ENCODE measurements at places on chromosomes 16 and 17. TPM values are rescaled to one million over a fixed set of nuclear protein-coding genes. Genes with fewer than 3 reads are reported as not detected.

GRCh38 chr16:67841816-67842508, at the start of gene THAP11:
Gene THAP11, plus strand, starts transcription at chr16:67842320. Its CDS starts 235 bp downstream, at chr16:67842555.
- DNase-seq = peak; percentile 97
- no peaks in the 10 kb centered on the region for H3K27me3 ChIP-seq
- no peaks in the 10 kb centered on the region for H3K36me3 ChIP-seq

- H3K27ac ChIP-seq = peak overlapping the region; percentile 39
- H3K36me3 ChIP-seq = no peaks in the 10 kb centered on the region
- H3K27me3 ChIP-seq = no peaks in the 10 kb centered on the region
- H3K4me3 ChIP-seq = no peak overlapping the region
- peak; percentile 63 for DNase-seq
These were observed 214.1 kb downstream of the SEC14L1 start for GRCh38 chr17:77354670-77355455.

GRCh38 chr17:64130559-64131001, 636 bp upstream of the ERN1 start:
- peaks cover 5% of the 10 kb centered on the region for H3K4me1 ChIP-seq
- no peaks in the 10 kb centered on the region for H3K27me3 ChIP-seq
- DNase-seq = peak; percentile 53
- no peaks in the 10 kb centered on the region for H3K36me3 ChIP-seq
- peak overlapping the region; percentile 89 for H3K27ac ChIP-seq

GRCh38 chr17:72804949-72805707, 287.4 kb downstream of the SLC39A11 start:
- H3K27me3 ChIP-seq = no peaks in the 10 kb centered on the region
- H3K27ac ChIP-seq = no peak overlapping the region
- H3K4me3 ChIP-seq = no peak overlapping the region
- DNase-seq = no peak
- H3K36me3 ChIP-seq = no peaks in the 10 kb centered on the region

The SLC2A4 gene
- 1.9 TPM for total RNA-seq

- H3K4me3 ChIP-seq = no peak overlapping the region
- H3K27me3 ChIP-seq = peaks cover 33% of the 10 kb centered on the region
- peaks cover 8% of the 10 kb centered on the region for H3K4me1 ChIP-seq
- H3K36me3 ChIP-seq = no peaks in the 10 kb centered on the region
- H3K27ac ChIP-seq = no peak overlapping the region
- DNase-seq = no peak
These were observed 4.1 kb downstream of the MMP25 start for GRCh38 chr16:3050487-3050886.

GRCh38 chr16:57770361-57770760, 31.9 kb downstream of the KIFC3 start:
- H3K27me3 ChIP-seq = no peaks in the 10 kb centered on the region
- DNase-seq = no peak
- H3K4me3 ChIP-seq = no peak overlapping the region
- H3K27ac ChIP-seq = no peak overlapping the region
- no peaks in the 10 kb centered on the region for H3K4me1 ChIP-seq

- no peaks in the 10 kb centered on the region for H3K36me3 ChIP-seq
- DNase-seq = no peak
- no peak overlapping the region for H3K27ac ChIP-seq
These were observed 50.6 kb downstream of the LMF1 start for GRCh38 chr16:920051-920681.

DNA sequence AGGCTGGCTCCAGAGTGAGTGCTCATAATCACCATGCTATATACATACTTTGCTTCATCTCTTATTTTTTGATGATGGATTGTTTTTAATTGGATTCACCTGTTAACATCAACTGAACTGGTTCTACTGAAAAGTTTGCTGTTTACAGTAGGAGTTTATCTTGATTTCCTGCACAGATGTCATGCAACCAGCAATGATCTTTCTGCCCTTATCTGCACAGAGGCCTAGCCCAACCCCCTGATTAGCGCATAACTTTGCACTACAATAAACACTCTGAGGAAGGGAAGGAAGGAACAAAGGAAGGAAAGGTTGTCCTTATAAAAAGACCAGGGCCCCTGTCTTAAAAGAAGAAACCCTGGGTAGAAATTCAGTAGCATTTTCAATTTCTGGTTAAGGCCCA, 152.9 kb downstream of the RGS9 start:
- no peaks in the 10 kb centered on the region for H3K27me3 ChIP-seq
- peak overlapping the region; percentile 80 for H3K27ac ChIP-seq
- no peaks in the 10 kb centered on the region for H3K36me3 ChIP-seq
- peaks cover 9% of the 10 kb centered on the region for H3K4me1 ChIP-seq
- peak; percentile 74 for DNase-seq
- no peak overlapping the region for H3K4me3 ChIP-seq

The GSDMA gene
- total RNA-seq = 0.17 TPM

DNA sequence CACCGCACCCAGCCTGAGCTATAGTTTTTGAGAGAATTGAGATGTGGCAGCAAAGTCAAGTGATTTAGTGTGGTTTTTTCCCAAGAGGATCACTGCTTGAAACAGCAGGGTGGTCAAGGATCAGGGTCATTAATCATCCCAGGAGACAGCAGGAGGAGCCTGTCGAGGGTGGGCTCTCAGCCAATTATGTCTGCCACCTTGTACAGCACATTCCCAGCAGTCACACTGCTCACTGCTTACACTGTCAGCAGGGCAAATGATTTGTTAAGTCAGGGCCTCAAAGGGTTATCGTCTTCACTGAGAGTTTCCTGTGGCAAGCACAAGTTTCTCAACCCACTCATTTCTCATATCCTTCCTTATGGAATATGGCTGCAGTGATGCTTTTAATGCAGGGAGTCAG, 13.2 kb downstream of the B3GNT9 start:
- no peak overlapping the region for H3K4me3 ChIP-seq
- peaks cover 7% of the 10 kb centered on the region for H3K36me3 ChIP-seq
- no peak overlapping the region for H3K27ac ChIP-seq
- H3K4me1 ChIP-seq = no peaks in the 10 kb centered on the region
- no peak for DNase-seq

The PLK1 gene
- total RNA-seq = 17.6 TPM

DNA sequence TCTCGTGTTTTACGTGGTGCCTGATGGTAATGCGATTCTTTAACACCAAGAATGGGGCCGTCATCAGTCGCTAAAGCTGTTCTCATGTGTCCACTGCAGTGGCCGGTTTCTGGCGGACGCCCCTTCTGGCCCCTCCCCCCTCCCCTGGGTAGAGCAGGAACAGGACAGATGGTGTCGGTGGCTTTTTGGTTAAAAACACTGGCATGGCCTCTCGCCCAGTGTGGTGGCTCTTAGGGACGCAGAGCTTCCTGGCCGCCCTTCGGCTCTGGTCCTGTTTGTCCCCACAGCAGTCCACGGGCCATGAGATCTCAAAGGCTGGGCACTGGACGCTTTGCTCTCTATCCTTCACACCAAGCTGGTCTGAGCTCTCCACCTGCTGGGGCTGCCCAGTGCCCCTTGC, 151.8 kb downstream of the BANP start:
- H3K36me3 ChIP-seq = no peaks in the 10 kb centered on the region
- no peak for DNase-seq
- H3K27ac ChIP-seq = no peak overlapping the region

- no peak overlapping the region for H3K27ac ChIP-seq
- no peaks in the 10 kb centered on the region for H3K4me1 ChIP-seq
- no peak for DNase-seq
These were observed 147.4 kb upstream of the RPH3AL start for GRCh38 chr17:499951-500461.

GRCh38 chr17:3972281-3972731, 8.1 kb upstream of the ATP2A3 start:
- H3K36me3 ChIP-seq = no peaks in the 10 kb centered on the region
- no peak overlapping the region for H3K27ac ChIP-seq
- H3K4me1 ChIP-seq = peaks cover 15% of the 10 kb centered on the region
- H3K27me3 ChIP-seq = no peaks in the 10 kb centered on the region

- no peak for DNase-seq
- H3K4me1 ChIP-seq = no peaks in the 10 kb centered on the region
- no peaks in the 10 kb centered on the region for H3K27me3 ChIP-seq
- no peaks in the 10 kb centered on the region for H3K36me3 ChIP-seq
These were observed 36.8 kb downstream of the TNRC6C start for GRCh38 chr17:77995146-77995852.

The PLCG2 gene
- total RNA-seq = 9.6 TPM

DNA sequence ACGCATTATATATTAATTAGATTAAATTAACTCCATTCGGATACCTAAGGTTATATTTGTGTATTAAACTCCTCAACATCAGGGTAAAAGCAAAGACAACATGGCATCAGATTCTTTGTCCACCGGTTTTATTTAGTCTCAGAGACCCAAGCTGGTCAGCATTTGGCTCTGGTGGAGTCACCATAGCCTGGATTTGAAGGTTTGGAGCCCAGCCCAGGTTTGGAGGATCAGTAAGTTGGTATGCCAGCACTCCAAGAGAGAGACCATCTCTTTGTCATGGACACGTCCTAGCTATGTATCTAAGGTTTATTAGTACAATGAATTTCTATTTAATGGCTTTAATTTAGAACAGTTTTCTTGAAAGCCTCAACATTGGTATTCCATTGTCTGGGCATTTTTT, 328.4 kb upstream of the RBFOX1 start:
- H3K27me3 ChIP-seq = no peaks in the 10 kb centered on the region
- no peak for DNase-seq
- no peaks in the 10 kb centered on the region for H3K36me3 ChIP-seq
- H3K4me1 ChIP-seq = no peaks in the 10 kb centered on the region
- no peak overlapping the region for H3K4me3 ChIP-seq

GRCh38 chr16:87040169-87041117, 276.7 kb downstream of the C16orf95 start:
- H3K27me3 ChIP-seq = no peaks in the 10 kb centered on the region
- H3K36me3 ChIP-seq = no peaks in the 10 kb centered on the region
- no peak overlapping the region for H3K27ac ChIP-seq

DNA sequence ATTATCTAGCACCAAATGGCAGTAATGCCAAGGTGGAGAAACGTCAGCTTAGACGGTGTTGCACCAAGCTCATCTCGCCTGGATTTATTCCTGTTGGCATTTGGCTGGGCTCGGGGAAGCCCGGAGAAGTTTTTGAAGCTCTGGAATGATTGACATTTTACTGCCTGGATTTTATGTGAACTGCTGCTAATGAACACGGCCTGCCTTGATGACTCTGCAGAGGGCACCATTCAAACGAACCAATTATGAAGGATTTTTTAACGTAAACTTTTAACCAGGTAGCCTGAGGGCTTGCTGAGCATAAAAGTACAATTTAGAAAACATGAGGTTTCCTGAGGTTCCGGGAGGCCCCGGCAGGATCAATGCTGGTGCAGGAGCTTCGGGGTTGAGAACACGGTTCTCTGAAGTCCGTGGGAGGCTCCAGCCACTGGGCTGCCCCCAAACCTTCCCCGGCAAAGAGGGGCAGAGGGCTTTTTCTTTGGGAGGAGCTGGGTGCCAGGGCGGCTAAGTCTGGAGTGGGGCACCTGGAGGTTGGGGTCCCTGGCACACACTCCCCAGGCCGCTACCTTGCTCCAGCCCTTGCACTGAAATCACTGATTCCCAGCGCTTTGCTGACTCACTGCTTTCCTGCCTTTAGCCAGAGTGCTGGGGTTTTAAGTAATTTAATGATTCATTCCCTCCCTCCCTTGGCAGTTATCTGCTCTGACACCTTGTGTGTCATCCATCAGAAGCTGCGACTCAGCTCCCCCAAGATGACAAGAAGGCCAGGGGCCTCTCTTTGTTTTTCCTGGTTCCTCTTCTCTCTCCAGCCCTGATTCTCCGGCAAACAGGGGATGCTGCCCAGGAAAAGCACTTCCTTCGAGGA, 161.2 kb upstream of the IRX3 start:
- no peak overlapping the region for H3K27ac ChIP-seq
- no peak for DNase-seq

DNA sequence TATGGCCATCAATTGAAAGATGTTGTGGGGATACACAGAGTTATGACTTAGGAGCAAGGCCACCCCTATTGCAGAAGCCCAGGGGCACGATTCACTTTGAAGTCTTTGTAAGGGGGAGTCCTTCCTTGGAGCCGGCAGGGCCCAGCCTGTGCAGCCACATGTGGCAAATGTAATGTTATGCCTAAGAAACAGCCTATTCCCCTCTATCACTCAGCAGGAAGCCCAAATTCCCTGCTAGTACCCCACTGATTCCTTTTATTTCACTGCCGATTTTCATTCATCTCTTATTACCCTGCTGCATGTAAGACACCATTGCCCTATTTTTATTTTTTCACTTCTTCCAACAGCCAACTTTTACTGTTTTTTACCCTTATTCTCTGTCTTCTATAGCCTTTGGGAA, 233.2 kb downstream of the PMP22 start:
- H3K4me1 ChIP-seq = no peaks in the 10 kb centered on the region
- no peak overlapping the region for H3K4me3 ChIP-seq
- DNase-seq = no peak

- no peaks in the 10 kb centered on the region for H3K4me1 ChIP-seq
- no peak overlapping the region for H3K27ac ChIP-seq
- no peaks in the 10 kb centered on the region for H3K36me3 ChIP-seq
- DNase-seq = no peak
- peaks cover 11% of the 10 kb centered on the region for H3K27me3 ChIP-seq
These were observed 6.2 kb downstream of the PLCG2 start for GRCh38 chr16:81785138-81785924.

- H3K27me3 ChIP-seq = no peaks in the 10 kb centered on the region
- H3K4me1 ChIP-seq = no peaks in the 10 kb centered on the region
- DNase-seq = no peak
- no peak overlapping the region for H3K4me3 ChIP-seq
These were observed 6.0 kb upstream of the KCNH6 start for GRCh38 chr17:63516910-63517824.

The RGS9 gene
- 7.4 TPM for total RNA-seq

GRCh38 chr16:11668623-11669379, 546 bp downstream of the SNN start:
- no peak for DNase-seq
- no peaks in the 10 kb centered on the region for H3K27me3 ChIP-seq
- no peaks in the 10 kb centered on the region for H3K4me1 ChIP-seq
- H3K36me3 ChIP-seq = no peaks in the 10 kb centered on the region
- H3K27ac ChIP-seq = peak overlapping the region; percentile 14

The HLF gene
- 3.0 TPM for total RNA-seq

DNA sequence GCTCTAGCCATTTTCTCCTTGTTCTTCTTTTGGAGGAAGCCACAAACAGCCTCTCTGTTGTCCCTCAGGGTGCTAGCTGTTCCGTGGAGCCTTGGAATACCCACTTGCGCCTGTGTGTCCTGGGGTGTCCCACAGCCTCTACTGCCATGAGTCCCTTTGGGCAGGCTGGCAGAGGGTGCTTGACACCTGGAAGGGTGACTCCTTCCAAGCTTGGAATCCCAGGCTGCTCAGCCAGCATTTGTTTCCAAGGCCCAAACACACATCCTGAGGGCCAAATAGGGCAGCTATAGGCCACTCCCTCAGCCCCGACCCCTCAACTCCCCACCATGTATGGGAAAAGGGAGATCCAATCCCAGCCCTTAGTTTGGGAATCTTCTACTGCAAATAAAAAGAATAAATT, 14.9 kb downstream of the ZNHIT3 start:
- no peaks in the 10 kb centered on the region for H3K4me1 ChIP-seq
- DNase-seq = no peak
- no peaks in the 10 kb centered on the region for H3K27me3 ChIP-seq
- H3K36me3 ChIP-seq = no peaks in the 10 kb centered on the region
- H3K4me3 ChIP-seq = no peak overlapping the region

The FAM20A gene
- 4.1 TPM for total RNA-seq

GRCh38 chr16:16147316-16147999, 75.8 kb downstream of the ABCC6 start:
- H3K36me3 ChIP-seq = no peaks in the 10 kb centered on the region
- no peaks in the 10 kb centered on the region for H3K4me1 ChIP-seq
- DNase-seq = no peak
- H3K4me3 ChIP-seq = no peak overlapping the region

The ACE gene
- total RNA-seq = 38.3 TPM

- no peak for DNase-seq
- no peaks in the 10 kb centered on the region for H3K27me3 ChIP-seq
- no peaks in the 10 kb centered on the region for H3K36me3 ChIP-seq
- no peak overlapping the region for H3K4me3 ChIP-seq
- no peaks in the 10 kb centered on the region for H3K4me1 ChIP-seq
These were observed 13.1 kb downstream of the SLC47A2 start for GRCh38 chr17:19703106-19703827.
